ENCODE measurements at places on chromosomes 1 and 21. TPM values are rescaled to one million over a fixed set of nuclear protein-coding genes. Genes with fewer than 3 reads are reported as not detected.
A peak's percentile ranks its signal among the peaks of the same experiment; 100 is the strongest.

Gene MYBPH
- 316 TPM for polyA plus RNA-seq

Gene CDA
- polyA plus RNA-seq: 0.89 TPM

Gene MIER1
- 21.7 TPM for polyA plus RNA-seq

Gene LTN1
- polyA plus RNA-seq: 23.5 TPM

Gene GALNT2
- 82.9 TPM for polyA plus RNA-seq

Gene OR2L3
- not detected for polyA plus RNA-seq

Gene PUM1
- 39.4 TPM for polyA plus RNA-seq

Gene GNG4
- 0.79 TPM for polyA plus RNA-seq

Gene RGS1
- 4.7 TPM for polyA plus RNA-seq

DNA sequence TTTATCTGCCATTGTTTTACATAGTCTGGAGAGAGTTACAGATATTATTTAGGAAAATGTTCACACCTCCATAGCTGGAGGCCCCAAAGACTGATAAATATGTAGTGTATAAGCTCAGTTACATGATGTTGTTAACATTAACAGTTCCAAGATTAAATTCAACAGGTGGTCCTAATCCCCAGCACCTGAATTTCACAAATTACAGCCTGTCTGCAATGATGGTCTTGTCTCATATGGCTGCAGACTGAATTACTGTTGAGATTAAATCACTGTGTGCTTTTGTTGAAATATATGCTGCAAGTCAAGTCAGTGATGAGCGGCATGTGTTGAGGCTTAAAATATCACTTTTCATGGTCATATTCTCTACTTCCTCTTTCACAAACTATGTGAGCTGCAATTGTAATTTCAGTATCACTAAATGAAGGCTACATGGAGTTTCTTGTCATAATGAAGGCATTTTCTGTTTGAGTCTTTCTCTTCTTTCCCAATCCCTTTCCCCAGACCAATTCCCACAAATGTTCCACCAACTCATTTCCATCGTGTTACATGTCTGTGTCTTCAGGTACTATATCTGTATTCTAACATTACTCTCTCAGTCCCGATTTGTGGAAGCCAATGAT lies 4.2 kb downstream of the ST6GALNAC5 start:
- peaks cover 21% of the 10 kb centered on the region for H3K27me3 ChIP-seq
- H3K27ac ChIP-seq: no peak overlapping the region
- H3K36me3 ChIP-seq: no peaks in the 10 kb centered on the region
- H3K4me1 ChIP-seq: peaks cover 17% of the 10 kb centered on the region
- no peak for DNase-seq

GRCh38 chr1:62068978-62069377 lies 125.7 kb upstream of the L1TD1 start:
- H3K36me3 ChIP-seq: no peaks in the 10 kb centered on the region
- peak overlapping the region; percentile 79 for H3K27ac ChIP-seq
- H3K4me3 ChIP-seq: no peak overlapping the region
- DNase-seq: peak; percentile 97
- no peaks in the 10 kb centered on the region for H3K27me3 ChIP-seq
- peaks cover 11% of the 10 kb centered on the region for H3K4me1 ChIP-seq

- no peaks in the 10 kb centered on the region for H3K36me3 ChIP-seq
- peaks cover 6% of the 10 kb centered on the region for H3K27me3 ChIP-seq
- H3K4me1 ChIP-seq: peaks cover 17% of the 10 kb centered on the region
- peak overlapping the region; percentile 51 for H3K27ac ChIP-seq
- no peak for DNase-seq
Observed at GRCh38 chr1:30853350-30853749, 55.2 kb downstream of the SDC3 start.

DNA sequence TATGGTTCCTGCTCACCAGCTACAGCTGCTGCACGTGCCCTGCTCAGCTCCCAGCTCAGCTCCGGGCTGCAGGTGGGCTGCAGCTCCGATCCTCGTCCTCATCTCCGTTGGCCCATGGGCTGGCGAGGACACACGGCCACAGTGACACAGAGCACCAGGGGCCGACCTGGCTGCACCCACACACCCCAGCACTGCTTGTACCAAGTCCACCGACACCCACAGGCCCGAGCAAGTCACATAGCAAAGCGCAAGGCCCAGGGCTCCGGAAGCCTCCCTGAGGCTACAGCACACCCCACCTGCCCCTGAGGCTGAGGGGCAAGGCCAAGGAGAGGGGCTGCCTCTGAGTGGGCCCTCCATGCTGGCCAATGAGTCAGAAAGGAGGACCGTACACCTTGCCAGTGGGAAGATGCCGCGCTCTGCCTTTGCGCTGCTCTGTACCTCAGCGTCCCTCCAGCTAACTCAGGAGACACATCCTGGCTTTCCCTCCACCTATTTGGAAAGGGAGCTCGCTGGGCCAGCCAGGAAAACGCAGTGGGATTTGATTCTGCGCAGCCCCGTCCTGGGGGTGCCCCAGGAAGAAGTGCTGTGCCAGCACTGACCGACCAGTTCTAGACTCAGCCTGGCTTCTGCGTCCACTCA lies 124.8 kb downstream of the SIK1 start:
- no peak overlapping the region for H3K27ac ChIP-seq
- no peak overlapping the region for H3K4me3 ChIP-seq
- peaks cover 45% of the 10 kb centered on the region for H3K4me1 ChIP-seq
- H3K27me3 ChIP-seq: peaks cover 12% of the 10 kb centered on the region
- no peak for DNase-seq

- H3K27ac ChIP-seq: no peak overlapping the region
- H3K27me3 ChIP-seq: no peaks in the 10 kb centered on the region
- no peak for DNase-seq
- H3K36me3 ChIP-seq: no peaks in the 10 kb centered on the region
Observed at GRCh38 chr1:207239874-207240273, 81.6 kb upstream of the CD55 start.

GRCh38 chr1:155169541-155169940 lies 3.6 kb downstream of the KRTCAP2 start:
- H3K27me3 ChIP-seq: peaks cover 10% of the 10 kb centered on the region
- peaks cover 43% of the 10 kb centered on the region for H3K4me1 ChIP-seq
- DNase-seq: peak; percentile 5
- H3K36me3 ChIP-seq: peaks cover 28% of the 10 kb centered on the region
- no peak overlapping the region for H3K27ac ChIP-seq
- no peak overlapping the region for H3K4me3 ChIP-seq

DNA sequence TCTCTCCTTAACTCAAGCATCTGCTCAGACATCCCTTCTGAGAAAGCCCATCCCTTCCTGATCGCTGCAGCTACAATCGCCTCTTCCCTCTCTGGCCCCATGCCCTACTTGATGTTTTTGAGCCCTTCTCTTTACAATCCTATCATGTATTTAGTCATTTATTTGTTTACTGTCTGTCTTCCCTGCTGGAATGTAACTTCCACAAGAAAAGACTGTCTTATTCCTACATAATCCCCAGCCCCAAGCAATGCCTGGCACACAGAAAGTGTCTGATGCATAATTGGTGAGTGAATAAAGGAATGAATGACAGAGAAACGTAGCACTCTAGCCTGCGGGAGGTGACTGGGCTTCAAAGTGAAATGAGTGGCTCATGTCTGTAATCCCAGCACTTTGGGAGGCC lies 25.4 kb downstream of the ECE1 start:
- no peak overlapping the region for H3K27ac ChIP-seq
- no peak overlapping the region for H3K4me3 ChIP-seq
- peaks cover 21% of the 10 kb centered on the region for H3K36me3 ChIP-seq
- no peaks in the 10 kb centered on the region for H3K27me3 ChIP-seq

DNA sequence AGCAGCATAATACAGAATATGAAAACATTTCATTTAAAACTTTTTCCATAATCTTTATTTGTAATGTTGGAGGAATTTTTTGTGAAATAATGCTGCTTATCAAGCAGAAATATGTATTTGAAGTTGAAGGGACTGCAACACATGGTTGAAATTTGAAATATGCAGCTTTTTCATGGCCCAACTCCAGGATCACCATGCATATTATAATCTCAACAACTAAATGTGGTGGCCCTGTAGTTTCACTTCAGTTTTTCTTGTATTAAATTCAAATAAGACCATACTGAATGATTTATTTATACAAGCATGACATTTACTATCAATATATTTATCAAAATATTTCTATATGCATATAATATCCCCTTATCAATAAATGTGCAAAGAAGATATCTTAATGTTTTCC lies 157.7 kb upstream of the LHX8 start:
- H3K4me1 ChIP-seq: no peaks in the 10 kb centered on the region
- peak; percentile 2 for DNase-seq
